ENCODE measurements at places on chromosomes 16 and 17.

- no peak for DNase-seq
Measured at GRCh38 chr17:9628509-9628908, 16.8 kb upstream of the USP43 start.

GRCh38 chr16:84446084-84446483, 58.4 kb downstream of the MEAK7 start:
- DNase-seq: no peak

- DNase-seq: no peak
Measured at GRCh38 chr16:49690778-49691177, 165.1 kb downstream of the ZNF423 start.

DNA sequence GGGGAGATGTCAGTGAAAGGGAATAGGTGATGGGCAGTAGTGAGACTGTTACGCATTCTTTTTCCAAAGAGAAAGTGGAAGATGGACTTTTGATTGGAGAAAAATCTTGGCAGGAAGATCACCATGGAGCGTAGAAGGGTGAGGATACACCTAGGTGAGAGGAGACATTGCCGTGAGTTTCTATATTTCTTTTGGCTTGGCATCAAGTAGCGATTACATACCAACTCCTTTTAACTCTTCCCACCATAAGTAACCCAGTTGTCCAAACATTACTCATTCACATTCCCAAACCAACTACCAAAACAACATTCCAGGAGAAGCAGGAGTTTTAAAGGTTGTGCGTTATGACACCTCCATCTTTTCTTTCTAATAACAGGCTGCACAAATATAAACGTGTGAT, 10.7 kb upstream of the KRT28 start:
- DNase-seq: no peak

- no peak for DNase-seq
Measured at GRCh38 chr17:41976142-41976768, 9.7 kb downstream of the CNP start.

- DNase-seq: no peak
Measured at GRCh38 chr16:35177851-35178250, 1718.4 kb downstream of the TP53TG3F start.
